Stimulated activated CD4-positive, alpha-beta T cell treated with anti-CD3 and anti-CD28 coated beads, Interleukin-1b, Interleukin-23, amount 100 ng/mL, for 48 hours (primary cell): ENCODE measurements at places on chromosomes 5 and 9.

DNA sequence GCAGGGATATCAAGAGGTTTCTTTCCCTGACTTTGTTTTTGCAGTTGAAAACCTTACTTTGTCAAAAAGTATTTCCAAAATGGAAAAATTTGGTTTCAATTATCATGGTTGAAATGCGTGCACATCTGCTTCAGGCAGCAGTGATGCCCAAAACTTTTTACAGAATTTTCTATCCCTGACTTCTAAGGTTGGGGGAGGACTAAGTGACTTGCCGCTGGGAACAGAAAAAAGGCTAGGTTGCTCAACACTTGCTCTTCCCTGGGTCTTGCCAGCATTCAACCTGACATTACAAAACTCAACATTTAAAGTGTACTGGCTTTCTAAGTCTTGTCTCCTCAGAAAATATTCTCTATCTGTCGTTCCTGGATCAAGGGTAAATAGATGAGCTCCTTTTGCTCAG lies 4.7 kb downstream of the KLHL3 start:
- DNase-seq: no peak

DNA sequence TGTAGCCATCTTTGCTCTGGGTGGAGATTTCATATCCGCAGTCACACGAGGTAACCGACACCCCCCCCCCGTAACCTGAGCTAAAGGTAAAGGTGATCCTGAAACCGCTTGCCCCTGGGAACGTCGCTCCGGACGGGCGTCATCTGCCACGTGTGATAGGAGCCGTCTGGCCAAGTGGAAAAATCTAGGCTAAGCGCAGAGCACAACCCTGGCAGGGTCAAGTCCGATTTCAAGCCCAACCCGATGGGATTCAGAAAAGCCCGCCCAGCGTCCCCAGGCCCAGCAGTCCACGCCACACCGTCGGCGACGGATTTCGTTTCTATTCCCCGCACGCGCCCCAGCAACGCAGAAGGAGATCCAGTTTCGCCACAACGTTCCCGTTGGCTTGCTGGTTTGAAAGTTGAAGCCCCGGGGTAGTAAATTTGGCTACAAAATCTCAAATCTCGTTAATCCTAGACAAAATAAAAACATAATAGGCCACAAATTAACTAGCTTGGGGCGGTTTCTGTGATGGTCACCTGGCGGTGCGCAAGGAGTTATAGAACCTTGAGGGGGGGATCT lies 32.4 kb upstream of the NFIB start:
- no peak for DNase-seq

- DNase-seq: no peak
These were observed 276.2 kb upstream of the SLC30A5 start for GRCh38 chr5:68817632-68818031.

- peak; percentile 8 for DNase-seq
These were observed at the start of gene LHFPL2 for GRCh38 chr5:78648359-78649210. LHFPL2 (minus strand) TSS chr5:78648772; CDS start chr5:78510213, 138,559 bp downstream.
